ENCODE measurements at places on chromosomes 3 and 15.

- no peak for DNase-seq
Observed at GRCh38 chr15:27767918-27768640, 331.0 kb downstream of the OCA2 start.

GRCh38 chr15:46956456-46956855 lies 760.8 kb upstream of the SEMA6D start:
- DNase-seq = no peak

DNA sequence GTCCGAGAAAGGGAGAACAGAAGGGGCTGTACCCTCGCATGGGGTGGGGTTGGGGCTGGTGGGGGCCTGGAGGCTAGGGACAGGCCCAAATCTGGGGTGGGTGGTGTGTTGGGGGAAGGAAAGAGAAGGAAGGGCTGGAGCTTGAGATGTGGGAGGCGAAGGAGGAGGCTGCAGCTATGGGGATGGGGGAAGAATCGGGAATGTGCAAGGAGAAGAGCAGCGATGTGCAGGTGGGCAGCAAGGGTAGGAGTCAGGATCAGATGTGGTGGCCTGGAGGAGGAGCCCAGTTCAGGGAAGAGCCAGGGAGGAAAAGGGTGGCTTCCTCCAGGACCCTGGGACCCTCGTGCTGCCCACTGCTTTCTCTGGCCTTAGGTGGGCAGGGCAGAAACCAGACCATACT lies 21.2 kb downstream of the ZNF35 start:
- DNase-seq = no peak

- no peak for DNase-seq
Observed at GRCh38 chr3:57787867-57788623, 31.9 kb downstream of the SLMAP start.

DNA sequence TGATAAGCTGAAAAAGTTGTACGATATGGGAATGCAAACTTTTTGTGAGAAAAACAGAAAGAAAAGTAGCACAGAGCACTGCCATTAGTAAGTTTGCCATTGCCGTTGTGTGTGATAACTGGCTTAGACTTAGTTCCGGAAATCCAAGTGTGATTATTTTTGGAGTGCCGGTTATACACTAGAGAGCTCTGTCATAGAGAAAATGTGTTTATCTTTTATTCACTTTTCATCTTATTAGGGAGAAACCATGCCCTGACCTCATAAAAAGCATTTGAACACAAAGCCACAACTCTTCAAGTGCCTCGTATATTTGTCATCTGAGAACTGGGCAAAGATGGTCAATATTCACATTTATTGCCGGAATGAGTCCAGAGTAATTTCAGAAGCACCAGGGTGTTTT lies 36.1 kb downstream of the CTDSPL start:
- no peak for DNase-seq

- DNase-seq = no peak
Observed at GRCh38 chr3:5314897-5315296, 127.4 kb downstream of the EDEM1 start.

DNA sequence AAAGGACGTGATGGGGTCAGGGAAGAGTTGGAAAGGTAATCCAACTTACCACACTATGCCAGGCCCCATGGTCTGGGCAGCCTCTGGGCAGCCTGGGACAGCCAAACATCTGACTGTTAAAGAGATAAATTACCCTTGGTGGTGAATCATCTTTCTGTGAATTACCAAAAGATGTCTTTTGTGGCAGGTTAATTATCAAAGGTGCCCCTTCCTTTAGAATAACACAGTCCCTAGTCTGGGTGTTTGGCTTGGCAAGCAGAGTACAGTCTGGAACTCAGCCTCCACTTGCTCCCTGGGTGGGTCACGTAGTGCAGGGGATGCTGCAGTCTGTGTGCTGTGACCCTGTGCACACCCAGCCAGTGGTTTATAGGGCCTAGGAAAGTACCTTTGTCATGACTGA lies 113.1 kb downstream of the ZNF621 start:
- DNase-seq = no peak

DNA sequence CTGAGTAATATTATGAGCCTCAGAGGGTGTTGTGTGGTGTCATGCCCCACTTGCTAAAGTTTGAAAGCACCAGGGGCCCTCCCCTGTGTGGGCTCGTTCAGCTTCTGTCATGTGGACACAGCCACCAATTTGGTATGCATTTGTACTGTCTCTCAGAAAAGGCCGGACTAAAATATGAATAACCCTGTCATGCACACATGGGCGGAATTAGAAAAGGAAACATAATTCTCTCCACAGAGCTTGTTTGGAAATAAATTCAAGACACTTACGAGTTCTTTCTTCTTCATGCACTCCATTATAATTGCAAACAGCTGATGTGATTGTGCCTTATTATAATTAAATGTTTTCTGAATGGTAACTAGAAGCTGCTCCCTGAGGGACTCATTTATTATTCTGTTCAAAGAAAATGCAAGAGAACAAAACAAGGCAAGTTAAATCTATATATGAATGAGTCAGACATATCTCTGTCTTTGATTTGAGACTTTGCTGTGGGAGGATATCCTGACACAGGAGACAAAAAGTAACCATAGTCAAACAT lies 39.1 kb downstream of the TRPM1 start:
- no peak for DNase-seq

DNA sequence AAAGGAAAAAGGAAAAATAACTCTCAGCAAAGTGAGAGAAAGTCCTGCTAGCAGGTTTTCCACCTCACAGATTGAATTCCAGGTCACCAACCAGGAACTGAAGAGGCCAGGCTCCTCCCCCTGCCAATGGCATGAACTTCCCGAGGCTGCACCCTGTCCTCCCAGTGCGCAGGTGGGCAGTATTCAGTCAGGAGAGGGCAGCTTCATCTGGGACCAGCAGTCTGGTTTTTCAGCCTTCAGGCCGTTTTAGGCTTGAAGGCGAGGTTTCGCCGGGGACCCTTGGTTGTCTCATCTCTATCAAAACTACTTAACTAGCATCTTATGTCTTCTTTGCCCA lies 41.2 kb downstream of the TRAT1 start:
- DNase-seq = no peak

DNA sequence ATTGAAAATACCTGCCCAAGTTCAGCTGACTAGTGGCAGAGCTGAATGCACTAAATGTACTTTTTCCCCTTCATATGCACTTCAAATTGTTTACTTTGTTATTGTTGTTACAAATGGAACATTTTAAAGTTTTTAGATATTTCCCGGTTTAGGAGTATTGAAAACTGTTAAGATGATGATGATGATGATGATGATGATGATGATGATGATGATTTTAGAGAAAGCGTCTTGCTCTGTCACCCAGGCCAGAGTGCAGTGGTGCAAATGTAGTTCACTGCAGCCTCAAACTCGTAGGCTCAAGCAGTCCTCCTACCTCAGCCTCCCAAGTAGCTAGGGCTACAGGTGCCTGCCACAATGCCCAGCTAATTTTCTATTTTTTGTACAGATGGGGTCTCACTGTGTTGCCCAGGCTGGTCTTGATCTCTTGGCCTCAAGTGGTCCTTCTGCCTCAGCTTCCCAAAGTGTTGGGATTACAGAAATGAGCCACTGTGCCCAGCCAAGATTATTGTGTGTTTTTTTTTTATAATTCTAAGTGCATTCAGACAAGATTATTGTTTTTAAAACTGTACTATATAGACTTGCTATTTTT lies 45.9 kb upstream of the SLC22A13 start:
- DNase-seq = no peak

DNA sequence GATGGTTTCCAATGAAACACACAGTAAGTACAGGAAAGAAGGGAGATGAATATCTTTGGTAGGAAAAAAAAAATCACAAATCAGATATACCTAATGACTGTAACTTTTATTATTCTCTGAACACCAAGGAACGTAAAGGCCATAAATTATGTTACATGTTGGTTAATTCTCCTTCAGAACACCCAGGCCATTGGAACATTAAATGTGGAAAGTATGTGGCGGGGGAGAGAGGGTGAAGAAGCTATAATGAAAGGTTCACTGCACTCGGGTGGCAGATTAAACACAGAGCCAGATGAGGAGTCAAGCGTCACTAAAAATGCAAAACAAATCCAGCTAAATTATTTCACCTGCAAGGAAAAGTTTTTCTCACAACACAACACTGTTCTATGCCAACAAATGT lies 193.8 kb downstream of the FHIT start:
- DNase-seq = no peak

DNA sequence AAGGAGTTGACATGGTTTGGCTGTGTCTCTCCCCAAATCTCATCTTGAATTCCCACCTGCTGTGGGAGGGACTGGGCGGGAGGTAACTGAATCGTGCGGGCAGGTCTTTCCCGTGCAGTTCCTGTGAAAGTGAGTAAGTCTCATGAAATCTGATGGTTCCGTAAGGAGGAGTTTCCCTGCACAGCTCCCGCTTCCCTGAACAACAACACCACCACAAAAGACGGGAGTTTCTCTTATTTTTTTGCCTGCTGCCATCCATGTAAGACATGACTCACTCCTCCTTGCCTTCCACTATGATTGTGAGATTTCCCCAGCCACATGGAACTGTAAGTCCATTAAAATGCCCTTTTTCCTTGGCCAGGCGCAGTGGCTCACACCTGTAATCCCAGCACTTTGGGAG lies 22.7 kb downstream of the XXYLT1 start:
- no peak for DNase-seq

- DNase-seq = no peak
Observed at GRCh38 chr3:45585371-45585770, 9.2 kb upstream of the LIMD1 start.

GRCh38 chr3:53844262-53845102 lies 1.7 kb downstream of the CHDH start:
- no peak for DNase-seq
